ENCODE measurements at places on chromosomes 3 and 15.

GRCh38 chr15:91867581-91868026 is 14.1 kb downstream of the SLCO3A1 start:
- DNase-seq: no peak

GRCh38 chr3:52518723-52519444 is 14.8 kb downstream of the NT5DC2 start:
- DNase-seq: no peak

- no peak for DNase-seq
These were observed 40.5 kb upstream of the FAM174B start for GRCh38 chr15:92696096-92696495.

- DNase-seq: no peak
These were observed 36.3 kb upstream of the NECTIN3 start for GRCh38 chr3:111035316-111035715.

- no peak for DNase-seq
These were observed 120.9 kb downstream of the ERC2 start for GRCh38 chr3:56347219-56347871.

DNA sequence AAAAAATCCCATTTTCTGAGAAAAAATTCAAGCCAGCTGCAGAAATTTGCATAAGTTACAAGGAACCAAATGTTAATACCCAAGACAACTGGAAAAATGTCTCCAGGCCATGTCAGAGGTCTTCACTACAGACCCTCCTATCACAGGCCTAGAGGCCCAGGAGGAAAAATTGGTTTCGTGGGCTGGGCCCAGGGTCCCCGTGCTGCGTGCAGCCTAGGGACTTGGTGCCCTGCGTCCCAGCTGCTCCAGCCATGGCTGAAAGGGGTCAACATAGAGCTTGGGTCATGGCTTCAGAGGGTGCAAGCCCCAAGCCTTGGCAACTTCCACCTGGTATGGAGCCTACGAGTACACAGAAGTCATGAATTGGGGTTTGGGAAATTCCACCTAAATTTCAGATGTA is 78.0 kb downstream of the MYH15 start:
- DNase-seq: no peak

DNA sequence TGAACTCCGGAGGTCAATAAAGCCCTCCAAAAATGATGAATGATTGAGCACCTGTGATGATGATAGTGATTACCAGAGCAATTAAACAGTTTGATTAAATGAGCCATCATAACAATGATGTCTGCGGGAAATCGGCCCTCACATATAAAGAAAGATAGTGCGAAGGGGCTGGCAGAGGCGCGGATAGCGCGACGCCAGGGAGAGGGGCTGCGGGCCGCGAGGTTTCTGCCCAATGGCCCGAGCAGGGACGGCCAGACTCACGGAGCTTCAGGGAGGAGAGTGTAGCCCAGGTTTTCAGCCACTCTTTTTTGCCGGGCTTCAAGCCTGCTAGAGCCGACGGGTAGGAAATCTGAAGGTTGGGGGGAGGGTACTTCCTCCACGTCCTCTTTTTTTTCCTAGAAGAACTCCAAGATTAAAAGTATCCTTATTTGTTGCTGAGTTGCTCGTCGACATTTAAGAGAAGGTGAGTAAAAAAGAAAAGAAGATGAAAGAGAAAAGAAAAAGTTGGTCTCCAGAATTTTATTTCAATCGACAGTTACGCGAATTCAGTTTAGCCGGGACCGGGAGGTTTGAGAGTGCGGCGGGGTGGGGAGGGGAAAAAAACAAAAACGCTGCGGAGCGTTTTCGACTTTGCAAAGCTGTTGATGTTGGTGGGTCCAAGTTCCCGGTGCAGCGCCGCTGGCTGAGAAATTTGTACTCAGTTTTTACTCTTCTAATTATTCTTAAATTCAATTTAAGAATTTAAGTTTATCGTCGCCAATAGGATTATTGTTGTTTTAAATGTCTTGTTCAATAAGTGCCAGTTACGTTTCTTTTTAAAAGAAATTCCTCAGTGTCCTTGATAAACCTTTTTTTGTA is 2.2 kb upstream of the MEIS2 start:
- no peak for DNase-seq

DNA sequence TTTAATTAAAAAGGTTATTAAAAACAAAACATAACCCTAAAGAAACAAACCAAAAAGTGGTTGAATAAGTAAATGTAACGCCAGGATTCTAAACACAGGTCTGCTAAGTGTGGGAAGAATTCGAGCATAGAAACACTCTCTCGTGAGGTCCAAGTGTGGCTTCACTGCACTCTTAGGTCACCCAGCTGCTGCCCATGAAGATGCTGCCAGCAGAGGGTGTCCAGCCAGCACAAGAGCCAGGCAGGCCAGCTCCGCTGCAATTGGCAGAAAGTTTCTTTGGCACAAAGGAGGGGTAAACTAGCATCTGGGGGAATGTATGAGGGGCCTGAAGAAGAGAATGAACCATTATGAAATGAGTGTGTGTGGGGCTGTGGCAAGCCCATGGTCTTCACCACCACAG is 215.7 kb upstream of the FEZF2 start:
- no peak for DNase-seq

GRCh38 chr15:71957026-71957425 is 146.7 kb downstream of the NR2E3 start:
- no peak for DNase-seq

GRCh38 chr3:11212299-11212608 is 58.0 kb downstream of the HRH1 start:
- DNase-seq: no peak

DNA sequence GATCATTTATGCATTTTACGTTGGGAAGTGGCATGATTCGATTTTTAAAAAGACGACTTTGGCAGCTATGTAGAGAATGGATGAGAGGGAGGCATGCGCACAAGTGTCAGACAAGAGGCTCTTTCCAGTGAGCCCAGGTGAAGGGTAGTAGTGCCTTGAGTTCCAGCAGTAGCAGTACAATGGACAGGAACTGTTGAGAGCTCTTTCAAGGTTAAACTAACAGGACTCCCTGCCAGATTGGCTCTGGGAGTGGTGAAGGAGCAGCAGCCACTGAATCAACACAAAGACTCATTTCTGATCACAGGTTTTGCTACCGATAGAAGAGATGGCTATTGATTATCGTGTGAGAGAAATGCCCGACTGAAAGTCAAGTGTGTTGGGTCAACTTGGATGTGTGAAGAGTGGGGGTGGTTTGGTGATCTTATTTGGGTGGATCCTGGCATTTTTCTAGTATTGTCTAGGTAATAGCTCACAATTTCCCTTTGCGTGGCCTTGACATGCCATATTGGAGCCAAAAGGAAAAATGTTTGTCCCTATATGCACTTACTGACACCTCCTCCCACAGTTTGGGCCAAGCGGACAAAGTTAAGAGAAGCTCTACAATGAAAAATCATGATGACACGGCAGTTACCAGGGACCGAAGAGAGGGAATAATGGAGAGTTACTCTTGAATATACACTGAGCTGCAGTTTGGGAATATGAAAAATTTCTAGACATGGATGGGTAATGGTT is 81.6 kb upstream of the MDFIC2 start:
- no peak for DNase-seq

GRCh38 chr15:51634591-51635198 is 12.1 kb upstream of the DMXL2 start:
- no peak for DNase-seq

DNA sequence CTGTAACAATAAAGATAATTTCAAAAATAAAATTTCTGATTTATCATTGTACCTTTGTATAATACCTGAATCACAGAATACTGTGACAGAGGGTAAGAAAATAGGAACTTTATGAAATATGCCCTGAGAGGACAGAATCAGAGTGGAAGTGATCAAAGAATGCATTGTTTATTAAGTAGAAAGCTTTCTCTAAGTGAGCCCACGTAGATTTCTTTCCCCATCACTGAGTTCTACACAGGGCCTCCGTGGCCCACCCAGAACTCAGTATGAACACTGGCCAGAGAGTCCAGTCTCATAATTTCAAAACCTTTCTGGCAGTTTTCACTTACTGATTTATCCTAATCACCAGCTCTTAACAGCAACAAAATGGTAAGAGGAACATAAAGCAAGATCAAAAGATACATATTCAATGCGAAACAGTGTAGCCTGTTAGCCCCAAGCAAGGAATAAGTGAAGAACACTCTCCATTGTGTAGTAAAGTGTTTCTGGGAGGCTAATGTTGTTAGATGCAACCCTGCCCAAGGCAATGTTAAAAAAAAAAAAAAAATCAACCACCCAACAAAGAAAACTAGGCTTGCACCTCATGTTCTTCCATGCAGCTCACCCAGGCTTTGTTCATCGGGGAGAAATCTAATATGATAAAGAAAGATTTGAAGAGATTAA is 341.3 kb downstream of the LSAMP start:
- no peak for DNase-seq

GRCh38 chr3:188276375-188276774 is 122.4 kb downstream of the LPP start:
- DNase-seq: no peak

GRCh38 chr3:73405853-73406252 is 218.9 kb downstream of the PDZRN3 start:
- DNase-seq: no peak

- no peak for DNase-seq
These were observed 282.5 kb downstream of the RPLP1 start for GRCh38 chr15:69735121-69735520.

- DNase-seq: no peak
These were observed 22.3 kb downstream of the SCN10A start for GRCh38 chr3:38793721-38794120.

- DNase-seq: no peak
These were observed 266.5 kb upstream of the CADM2 start for GRCh38 chr3:84692261-84692660.
